ENCODE measurements at places on chromosomes 1 and 21.

DNA sequence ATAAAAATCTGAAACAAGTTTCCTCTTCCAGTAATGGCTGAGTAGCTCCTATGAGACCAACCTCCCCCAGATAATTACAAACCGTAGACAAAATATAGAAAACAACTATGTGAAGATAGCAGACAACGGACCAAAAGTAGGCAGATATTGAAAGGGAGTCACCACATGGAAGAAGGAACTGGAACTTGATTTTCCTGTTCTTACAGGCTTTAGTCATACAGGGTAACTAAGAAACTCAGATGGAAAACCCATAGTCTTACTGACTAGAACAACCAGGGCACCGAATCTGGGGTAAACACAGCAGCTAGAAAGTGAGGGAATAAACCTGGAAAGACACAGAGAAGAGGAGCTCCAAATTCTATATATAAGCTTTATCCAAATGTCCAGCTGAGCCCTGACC is 26.0 kb downstream of the LMX1A start:
- DNase-seq, result no peak

DNA sequence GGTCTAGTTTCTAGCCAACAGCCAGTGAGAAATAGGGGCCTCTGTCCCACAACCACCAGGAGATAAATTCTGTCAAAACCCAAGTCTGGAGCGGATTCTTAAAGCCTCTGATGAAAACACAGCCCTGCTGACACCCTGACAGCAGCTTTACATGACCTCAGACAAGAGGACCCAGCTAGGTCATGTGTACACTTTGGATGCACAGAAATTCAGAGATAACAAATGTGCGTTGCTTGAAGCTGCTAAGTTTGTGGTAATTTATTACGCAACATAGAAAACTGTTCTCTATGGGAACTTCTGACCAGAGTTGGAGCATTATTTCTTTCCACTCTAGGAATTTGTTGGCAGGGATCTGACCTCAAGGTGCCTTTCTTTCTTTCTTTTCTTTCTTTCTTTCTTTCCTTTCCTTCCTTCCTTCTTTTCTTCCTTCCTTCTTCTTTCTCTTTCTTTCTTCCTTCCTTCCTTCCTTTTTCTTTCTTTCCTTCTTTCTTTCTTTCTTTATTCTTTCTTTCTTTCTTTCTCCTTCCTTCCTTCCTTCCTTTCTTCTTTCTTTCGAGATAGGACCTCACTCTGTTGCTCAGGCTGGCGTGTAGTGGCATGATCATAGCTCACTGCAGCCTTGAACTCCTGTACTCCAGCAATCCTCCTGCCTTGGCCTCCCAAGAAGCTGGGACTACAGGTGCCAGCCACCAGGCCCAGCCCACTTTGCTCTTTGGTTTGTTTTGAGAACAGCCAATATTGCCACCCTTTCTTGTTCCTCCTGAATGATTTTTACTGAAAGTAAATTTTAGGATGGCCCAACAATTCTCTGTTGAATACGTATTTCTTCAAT is 14.9 kb upstream of the HMGCS2 start:
- no peak for DNase-seq

- DNase-seq, result no peak
These were observed 297.0 kb upstream of the NCAM2 start for GRCh38 chr21:20701235-20701634.

GRCh38 chr1:116902027-116902426 is 7.7 kb upstream of the PTGFRN start:
- DNase-seq, result no peak

- no peak for DNase-seq
These were observed 777.5 kb downstream of the ADGRL2 start for GRCh38 chr1:82578086-82578726.

GRCh38 chr1:196128835-196129234 is 479.4 kb downstream of the KCNT2 start:
- no peak for DNase-seq

- no peak for DNase-seq
These were observed 43.3 kb downstream of the LRRC53 start for GRCh38 chr1:74468982-74469603.

DNA sequence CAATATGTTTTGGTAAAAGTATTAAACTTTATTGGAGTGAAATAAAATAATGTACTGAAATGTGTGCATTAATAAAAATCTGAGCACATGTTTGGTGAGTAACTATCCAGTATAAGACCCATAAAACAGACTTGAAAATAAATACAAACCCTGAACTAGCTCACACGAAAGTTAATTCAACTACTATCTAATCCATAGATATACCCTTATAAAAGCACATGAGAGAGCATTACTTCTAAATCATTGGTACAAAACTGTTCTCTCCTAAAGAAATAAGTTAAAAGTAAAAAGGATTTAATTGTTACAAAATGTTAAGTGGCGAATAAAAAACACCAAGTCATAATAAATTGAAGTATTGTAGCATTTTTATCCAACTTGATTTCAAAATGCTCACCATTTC is 295.6 kb downstream of the PTPRC start:
- no peak for DNase-seq

DNA sequence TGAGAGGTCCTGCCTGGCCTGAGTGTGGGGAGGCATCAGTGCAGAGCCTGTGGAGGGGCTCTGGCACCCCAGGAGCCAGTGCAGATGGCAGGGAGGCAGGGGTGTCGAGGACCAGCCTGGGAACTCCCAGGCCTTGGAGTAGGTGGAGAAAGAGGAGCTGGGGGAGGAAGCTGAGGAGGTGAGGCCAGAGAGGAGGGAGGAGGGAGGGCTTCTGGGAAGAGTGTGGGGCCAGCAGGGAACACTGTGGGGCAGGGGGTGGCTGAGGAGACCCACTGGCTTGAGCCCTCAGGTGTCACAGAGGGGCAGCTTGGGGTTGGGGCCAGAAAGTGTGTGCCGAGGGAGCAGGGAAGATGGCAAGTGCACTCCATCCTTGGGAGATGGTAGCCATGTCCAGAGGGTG is 3.8 kb downstream of the COQ8A start:
- DNase-seq, result no peak

DNA sequence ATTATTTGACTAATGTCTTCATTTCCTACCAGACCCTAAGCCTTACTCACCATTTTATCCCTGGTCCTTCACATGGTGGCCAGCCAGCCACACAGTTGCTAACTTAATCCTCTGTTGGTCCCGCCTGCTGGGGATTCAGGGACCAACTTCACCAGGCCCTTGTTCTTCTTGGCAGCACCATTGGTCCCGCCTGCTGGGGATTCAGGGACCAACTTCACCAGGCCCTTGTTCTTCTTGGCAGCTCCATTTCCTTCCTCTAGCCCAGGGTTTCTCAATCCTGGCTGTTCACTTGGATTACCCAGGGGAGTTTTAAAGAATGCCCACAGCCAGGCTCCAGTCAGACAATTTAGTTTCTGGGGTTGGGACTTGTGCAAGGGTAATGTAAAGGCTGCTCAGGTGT is 233.1 kb upstream of the CSF3R start:
- DNase-seq, result no peak

- DNase-seq, result no peak
These were observed 61.2 kb downstream of the SYT6 start for GRCh38 chr1:114092186-114093062.

- DNase-seq, result no peak
These were observed 50.5 kb downstream of the CD2 start for GRCh38 chr1:116804736-116805135.

DNA sequence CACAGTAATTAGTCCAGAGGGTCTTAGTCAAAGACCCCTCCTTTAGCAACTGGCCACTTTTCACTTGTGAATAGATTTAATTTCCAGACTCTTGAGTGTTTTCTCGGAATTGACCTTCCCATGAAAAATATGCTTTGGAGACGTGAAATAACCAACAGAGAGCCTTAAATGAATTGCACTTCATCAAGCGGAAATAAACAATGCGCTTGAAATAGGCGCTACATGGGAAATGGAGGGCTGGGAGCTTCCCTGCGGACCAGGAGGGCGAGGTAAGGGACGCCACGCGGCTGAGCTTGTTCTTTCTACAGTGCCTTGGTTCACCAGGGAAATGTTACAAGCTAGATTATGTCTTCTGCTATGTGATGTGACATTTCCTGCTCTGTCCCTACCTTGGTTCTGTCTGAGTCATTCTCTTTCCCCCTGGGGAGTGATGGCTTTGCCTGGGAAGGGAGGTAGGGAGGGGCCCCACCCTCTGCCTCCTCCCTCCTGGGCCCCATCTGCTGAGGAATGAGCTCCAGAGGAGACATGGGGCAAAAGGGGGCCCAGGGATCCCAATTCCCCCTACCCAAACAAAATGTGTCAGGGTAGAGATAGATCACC is 619.3 kb downstream of the PTPRU start:
- DNase-seq, result no peak

DNA sequence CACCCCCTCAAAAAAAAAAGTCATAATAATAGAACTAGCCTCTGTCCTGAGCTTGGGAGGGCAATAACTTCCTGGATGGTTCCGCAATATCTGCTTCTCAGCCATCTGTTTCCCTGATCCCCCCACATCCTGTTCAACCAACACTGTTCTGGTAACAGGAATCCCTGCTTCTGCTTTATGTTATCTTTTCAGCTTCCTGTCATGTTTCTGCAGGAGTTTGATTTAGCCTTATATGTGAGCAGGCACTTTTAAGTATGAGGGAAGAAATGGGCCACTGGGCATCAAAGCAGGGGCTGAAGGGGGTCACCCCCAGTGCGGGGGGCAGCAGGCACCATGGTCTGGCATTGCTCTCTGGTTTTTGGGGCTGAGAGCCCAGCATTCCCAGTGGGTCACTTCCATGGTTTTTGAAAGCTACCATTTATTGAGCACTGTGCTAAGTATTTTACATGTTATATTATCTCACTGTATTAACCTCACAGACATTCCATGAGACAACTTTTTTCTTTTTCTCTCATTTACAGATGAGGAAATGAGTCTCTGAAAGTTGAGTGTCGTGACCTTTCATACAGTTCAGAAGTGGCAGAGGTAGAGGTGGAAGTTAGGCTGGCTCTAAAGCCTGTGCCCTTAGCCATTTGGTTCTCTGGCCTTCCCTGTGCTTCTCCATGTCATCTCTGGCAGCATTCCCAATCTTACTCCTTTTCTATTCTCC is 61.9 kb downstream of the DNTTIP2 start:
- DNase-seq, result no peak

- no peak for DNase-seq
These were observed 4.6 kb upstream of the ENAH start for GRCh38 chr1:225657462-225657989.

DNA sequence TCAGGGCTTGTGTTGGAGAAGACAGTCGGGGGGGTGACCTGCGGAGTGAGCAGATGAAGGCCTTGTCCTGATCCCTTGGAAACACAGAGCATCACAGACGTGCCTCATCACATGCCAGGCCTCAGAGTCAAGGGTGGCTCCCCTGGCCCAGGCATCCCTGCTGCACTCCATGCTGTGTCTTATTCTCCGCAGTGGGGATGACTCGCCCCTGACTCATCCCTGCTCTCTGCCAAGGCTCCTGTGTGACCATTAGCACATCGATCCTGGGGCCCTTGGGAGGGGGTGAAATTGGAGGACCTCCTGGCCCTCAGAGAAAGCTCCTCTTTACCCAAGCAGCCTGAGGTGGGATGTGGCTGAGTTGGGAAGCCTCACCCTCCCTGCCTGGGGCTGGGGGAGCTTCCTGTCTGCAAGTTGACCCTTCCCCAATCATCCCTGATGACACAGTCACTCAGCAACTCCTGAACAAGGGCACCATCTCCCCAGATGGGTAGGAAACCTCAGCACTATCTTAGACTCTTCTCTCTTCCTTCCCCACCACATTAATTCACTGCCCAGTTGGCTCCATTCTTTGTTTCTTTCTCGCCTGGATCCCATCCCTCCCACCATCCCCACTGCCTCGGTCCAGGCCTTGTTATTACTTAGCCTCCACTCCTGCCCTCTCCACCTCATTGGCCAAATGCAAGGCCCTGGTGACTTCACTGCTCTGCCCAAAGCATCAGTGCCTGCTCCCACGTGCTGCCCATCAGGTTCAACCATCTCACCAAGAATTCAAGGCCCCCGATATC is 74.6 kb downstream of the CAMK2N1 start:
- no peak for DNase-seq

DNA sequence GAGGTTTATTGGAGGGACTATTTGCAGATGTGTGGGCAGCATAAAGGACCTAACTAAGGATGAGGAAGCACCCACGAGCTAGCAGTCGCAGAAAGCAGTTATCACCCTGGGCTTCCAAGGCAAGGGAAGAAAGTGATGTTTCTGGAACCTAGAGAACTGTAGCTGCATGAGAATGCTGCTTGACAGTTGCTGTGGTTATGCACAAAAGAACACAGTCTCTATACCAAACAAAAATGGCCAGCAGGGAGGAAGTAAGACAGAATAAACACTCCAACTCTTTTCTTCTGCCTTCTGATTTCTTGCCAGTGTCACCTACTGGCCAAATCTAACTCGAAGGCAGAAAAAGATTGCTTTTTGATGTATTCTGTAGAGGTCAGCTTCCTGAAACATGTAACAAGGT is 190.2 kb downstream of the RASAL2 start:
- no peak for DNase-seq

DNA sequence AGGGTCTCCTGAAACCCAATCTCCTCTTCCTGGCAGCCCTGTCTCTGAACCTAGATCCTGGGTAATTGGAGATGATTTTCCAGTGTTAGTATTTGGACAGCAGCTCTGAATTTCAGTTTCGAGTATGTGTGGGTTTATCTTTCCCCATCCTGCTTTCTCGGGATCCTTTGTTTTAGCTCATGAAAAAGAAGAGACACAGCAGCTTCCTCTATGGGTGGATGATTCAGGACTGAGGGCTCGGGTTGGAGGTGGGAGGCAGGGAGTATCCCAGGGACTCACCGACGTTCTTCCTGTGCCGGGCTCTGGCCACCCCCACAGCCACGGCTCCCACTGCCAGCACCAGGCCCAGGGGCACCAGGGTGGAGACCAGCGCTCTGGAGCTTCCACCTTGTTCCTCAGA is 10.4 kb upstream of the FCMR start:
- no peak for DNase-seq

GRCh38 chr21:19458295-19458694 is 1054.7 kb upstream of the TMPRSS15 start:
- no peak for DNase-seq

DNA sequence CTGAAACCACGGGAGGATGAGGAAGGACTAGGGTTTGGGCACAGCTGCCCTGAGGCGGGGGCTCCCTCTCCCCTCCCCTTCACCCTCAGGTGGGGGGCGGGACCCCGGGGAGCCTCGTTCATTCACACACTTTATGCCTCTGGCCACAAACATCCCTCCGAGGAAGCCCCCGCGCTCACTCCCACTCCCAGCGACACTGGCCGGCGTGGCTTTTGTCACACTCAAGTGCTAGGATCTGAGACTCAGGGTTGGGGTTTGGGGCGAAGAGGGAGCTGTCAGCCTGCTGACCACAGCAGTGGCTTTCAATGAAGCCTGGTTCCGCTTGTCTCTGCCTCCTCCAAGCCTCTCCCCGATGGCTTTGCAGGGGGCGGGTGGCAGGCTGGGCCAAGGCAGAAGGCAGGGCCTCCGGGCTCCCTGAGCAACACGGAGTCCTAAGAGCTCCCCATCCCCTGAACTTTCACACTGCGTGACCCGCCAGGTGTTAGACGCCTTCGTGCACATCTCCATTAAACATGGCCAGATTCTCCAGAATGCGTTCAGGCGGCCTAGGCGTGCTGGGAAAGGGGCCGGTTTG is 178.1 kb downstream of the NPHP4 start:
- no peak for DNase-seq
